ENCODE measurements at places on chromosomes 7 and 10.

- no peak for DNase-seq
These were observed 111.2 kb downstream of the GRK5 start for GRCh38 chr10:119318411-119319160.

DNA sequence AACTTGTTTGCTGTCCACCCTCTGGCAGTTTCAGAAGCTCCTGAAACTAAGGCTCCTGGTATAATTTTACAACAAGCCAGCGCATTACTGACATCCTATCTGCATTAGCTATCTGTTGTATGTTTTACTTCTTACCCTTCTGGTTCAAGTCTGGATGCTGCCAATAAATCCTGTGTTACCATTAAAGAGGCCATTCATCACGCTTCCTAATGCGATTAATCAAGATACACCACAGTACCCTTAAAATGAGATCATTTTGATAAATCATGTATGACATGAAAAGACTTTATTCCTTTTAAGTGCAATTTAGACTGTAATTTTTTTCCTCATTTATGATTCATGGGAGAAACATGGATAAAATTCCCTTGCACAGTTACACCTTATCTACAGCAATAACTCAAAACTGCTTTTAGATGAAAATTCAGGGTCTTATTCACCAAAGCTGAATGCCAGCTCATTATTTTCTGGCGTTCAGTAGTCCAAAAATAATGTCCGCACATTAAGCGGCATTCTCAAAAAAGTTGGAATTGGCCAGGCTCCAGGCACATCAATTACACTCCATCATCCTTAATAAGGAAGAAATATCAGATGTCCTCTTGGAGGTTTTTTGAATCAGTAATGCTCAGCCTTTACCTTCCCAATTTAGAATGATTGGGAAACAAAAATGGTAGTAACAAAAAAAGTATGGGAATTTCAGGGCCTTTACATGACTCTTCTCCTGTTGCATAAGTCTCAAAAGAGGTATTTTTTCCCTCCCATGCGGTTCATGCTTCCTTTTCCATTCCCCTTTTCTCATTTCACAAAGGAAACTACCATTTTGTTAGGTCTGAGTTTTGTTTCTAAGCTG is 878.5 kb downstream of the LRMDA start:
- no peak for DNase-seq

DNA sequence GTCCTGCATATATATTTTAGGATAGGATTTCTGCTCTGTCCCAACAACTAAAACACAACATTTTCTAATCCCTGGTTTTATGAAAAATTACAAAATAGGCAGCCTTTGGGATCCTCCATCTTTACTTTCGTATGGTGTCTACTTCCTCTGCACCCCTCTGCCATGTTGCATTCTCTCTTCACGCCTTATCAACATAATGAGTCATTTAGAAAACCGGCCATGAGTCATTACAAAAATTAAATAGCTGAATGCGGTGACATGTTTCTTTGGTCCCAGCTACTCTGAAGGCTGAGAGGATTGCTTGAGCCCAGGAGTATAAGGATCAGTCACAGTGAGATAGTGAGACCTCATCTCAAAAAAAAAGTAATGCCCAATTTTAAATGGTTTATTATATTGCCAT is 148.1 kb upstream of the CELF2 start:
- DNase-seq, result no peak

DNA sequence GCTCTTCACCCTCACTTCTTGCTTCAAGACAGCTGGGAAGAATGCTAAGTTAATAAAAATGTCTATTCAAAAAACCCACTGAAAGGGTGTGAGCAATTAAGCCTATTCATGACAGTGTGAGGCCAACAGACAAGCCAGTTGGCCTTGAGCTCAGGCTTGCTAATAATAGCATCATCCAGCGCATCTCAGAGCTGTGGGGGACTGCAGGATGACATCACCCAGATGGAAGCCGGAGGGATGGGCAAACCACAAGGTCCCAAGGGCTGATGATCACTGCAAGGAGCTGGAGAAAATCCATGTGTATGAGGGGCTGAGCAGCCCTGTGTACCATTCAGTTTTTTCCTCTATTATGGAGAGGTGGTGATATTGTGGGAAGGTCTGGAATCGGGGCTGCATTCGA is 770.4 kb downstream of the TNS3 start:
- DNase-seq, result no peak

- no peak for DNase-seq
These were observed 439.5 kb upstream of the NFE2L3 start for GRCh38 chr7:25712500-25712899.

DNA sequence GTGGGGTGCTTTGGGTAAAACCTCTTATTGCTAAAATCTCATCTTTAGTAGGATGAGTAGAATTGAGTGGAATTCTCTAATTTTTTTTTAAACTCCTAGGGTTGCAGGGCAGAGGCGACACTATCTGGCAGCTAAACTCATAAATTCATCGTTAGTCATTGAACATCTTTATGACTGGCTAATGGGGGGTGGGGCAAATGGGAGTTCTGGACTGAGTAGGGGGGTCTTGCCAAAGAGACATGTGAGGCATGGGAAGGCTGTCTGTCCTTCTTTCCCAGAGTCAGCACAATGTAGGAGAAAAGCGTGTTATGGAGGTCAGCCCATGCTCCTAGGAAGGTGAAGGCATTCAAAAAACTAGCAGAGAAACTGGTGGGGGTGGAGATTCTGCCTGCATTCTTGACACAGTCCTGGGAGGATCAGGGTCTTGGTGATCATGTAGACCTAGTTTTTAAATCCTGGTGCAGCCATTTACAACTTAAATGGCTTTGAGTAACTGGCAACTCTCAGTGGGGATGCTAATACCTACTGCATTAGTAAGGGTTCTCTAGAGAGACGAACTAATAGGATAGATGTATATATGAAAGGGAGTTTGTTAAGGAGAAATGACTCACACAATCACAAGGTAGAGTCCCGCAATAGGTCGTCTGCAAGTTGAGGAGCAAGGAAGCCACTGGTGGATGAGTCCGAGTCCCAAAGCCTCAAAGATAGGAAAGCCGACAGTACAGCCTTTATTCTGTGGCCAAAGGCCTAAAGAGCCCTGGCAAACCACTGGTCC is 47.7 kb downstream of the EMX2 start:
- DNase-seq, result no peak

- no peak for DNase-seq
These were observed 53.4 kb upstream of the CYP2C8 start for GRCh38 chr10:95122736-95123135.

DNA sequence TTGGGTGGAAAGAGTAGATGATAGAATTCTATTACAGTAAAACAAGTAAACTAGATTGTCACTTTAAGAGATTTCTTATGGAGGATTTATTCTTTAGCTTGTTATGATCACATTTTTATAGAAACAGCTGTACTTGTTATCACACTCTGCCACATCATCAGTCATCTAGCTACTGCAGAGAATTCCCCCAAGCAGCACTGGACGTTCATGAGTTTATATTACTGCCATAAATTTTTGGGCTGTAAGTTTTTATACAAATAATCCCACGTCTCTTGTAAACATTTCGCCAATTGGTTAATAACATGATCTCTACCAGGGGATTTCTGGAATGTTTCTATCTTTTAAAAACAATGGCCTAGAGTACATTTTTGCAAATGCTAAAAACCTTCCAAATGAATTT is 238.8 kb downstream of the POLR1F start:
- no peak for DNase-seq

GRCh38 chr10:125263551-125263950 is 103.2 kb upstream of the CTBP2 start:
- no peak for DNase-seq

GRCh38 chr10:16519250-16519907 is 2.3 kb downstream of the C1QL3 start:
- DNase-seq, result no peak

DNA sequence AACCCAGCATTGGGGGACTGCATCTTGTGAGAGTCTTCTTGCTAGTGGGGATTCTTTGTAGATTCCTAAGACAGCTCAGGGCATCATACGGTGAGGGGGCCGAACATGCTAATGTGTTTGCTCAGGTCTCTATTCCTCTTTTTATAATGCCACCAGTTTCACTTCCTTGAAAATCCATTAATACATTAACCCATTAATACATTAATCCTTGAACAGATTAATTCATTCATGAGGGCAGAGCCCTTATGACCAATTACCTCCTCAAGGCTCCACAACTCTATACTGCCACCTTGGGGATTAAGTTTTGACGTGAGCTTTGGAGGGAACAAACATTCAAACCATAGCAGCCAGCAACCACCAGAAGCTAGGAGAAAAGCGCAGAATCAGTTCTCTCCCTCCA is 67.2 kb upstream of the POT1 start:
- DNase-seq, result no peak

- DNase-seq, result no peak
These were observed 86.3 kb downstream of the PTPRE start for GRCh38 chr10:127993056-127993690.

- DNase-seq, result no peak
These were observed 106.7 kb upstream of the INSYN2A start for GRCh38 chr10:127303105-127303504.

DNA sequence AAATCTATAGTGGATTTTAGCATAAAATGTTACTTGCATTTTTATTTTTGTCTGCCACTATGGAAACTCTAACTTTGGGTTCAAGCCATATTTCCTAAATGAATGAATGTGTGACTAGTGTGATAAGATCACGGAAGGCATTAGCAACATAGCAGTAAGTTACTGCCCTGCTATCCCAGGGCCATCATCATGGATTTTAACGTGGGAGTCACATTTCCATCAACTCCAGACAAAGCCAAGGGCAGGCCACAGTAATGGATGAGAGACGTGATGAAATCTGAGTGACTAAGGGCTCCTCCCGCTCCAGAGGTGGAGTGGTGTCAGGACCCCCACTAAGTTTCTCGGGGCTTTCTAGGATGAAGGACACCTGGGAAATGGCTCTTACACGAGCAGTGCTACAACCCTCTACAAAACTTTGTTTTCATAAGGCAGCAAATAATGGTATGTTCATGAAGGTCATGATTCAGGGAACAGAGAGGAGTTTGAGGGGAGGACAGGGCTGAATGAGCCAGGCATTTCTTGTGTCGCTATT is 34.3 kb downstream of the C10orf120 start:
- no peak for DNase-seq

GRCh38 chr10:47457528-47457820 is 26.4 kb downstream of the ANXA8 start:
- DNase-seq, result no peak

DNA sequence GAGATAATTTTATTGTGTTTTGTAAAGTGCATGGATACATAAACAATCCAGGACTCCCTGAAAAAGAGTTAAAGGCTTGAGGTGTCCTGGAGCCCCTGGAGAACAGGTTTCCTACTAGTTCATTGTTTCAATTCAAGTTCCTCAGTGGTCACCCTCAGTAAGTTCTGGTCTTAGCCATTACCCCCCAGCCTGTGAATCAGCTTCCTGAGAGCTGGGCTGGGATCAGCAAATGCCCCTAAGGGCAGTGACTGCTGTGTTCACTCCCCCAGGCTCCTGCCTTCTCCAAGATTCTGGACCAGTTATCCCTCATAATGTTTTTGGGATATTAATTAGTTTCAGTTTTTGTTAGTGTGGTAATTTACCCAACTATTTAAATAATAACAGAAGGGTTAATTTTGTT is 151.6 kb upstream of the PRSS58 start:
- no peak for DNase-seq

GRCh38 chr7:98231493-98232262 is 20.4 kb downstream of the TECPR1 start:
- DNase-seq, result no peak

- DNase-seq, result no peak
These were observed 17.9 kb downstream of the FGFBP3 start for GRCh38 chr10:91891125-91892001.

DNA sequence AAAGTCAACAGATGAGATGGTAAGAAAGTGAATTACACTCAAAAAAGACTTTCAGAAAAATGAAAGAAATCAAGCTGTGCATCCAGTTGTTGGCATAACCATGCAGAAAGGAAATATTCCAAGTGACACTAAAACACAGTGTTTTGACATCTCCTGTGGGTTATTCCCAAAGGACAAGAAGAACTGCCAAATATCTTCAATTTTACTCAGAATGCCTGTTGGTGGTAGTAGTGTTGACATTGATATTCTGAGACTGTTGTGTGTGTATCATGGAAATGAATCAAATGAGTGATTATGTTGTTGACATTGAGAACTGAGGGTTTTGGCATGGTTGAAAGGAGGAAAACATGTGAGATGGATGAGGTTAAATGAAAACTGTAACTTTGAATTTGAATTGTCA is 196.9 kb downstream of the SH2D4B start:
- no peak for DNase-seq

DNA sequence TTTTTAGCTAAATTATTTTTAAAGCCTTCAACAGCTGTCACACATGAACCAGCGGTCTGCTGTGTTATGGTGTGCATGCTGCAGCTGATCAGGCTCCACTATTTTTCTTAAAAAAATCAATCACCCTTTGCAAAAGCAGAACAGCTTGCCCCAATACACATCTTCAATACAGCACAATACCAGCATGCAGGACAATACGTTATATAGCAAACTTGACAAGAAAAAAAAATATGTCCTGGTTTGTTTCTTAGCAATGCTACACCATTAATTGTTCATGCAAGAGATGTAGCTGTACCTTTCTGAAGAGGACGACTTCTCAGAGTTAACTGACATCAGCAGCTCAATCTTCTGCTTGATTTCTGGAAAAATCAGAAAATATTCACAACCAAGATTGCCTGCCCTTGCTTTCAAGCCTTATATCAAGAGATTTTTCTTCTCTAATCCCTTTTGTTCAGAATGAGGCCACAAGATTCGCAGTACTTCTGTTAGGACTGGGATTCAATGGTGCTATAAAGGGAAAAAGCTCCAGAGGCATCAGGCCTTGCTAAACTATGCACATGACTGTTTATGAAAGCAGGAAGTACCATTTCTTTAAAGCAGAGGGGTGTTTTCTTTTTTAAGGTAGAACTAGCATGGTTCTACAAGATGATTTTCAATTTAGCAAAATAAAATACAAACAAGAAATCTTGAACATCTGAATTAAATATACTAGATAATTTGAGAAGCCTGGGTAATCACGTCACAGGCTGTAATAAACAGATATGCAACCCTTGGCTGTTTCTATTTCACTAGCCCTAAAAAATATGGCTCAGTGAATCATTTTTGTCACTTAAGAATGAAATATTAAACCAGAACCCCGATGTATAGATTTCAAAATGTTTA is 120.0 kb downstream of the SRPK2 start:
- DNase-seq, result no peak

- no peak for DNase-seq
These were observed 231.1 kb upstream of the PRKCQ start for GRCh38 chr10:6811153-6811552.

DNA sequence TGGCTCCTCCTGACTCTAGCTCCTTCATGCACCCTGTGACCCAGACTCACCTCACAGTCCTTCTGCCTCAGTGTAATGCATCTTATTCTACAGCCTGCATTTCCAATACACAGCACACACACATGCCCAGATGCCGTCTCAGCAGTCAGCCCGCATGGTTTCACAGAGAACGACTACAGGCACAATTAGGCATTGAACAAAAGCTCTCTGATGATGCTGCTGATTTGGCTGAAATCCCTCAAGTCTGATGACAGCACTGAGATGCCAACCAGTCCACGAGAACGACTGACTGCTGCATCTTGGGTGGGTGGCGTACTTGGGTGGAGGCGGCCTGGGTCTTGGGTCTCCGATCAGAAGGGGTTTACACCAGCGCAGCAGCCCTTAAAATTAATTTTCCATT is 200.4 kb downstream of the TAX1BP1 start:
- DNase-seq, result no peak
